ENCODE measurements at places on chromosomes 5 and 9.
A peak's percentile ranks its signal among the peaks of the same experiment; 100 is the strongest.

DNA sequence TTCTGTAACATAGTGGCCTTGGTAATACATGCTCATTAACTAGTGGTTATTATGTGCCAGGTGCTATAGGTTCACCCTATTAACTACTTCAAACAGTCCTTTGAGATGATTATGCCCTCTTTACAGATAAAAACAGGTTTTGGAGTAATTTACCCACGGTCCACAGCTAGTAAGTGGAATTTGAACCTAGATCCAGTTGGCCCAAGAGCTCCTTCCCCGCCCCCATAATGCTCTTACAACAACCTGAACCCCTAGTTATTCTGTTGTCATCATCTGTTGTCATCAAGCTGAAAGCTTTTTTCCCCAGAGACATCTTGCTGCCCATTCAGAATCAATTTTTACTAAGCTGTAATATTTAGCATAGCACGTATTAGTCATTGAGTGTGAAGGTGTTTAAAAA lies 23.2 kb downstream of the XPA start:
- DNase-seq = no peak

DNA sequence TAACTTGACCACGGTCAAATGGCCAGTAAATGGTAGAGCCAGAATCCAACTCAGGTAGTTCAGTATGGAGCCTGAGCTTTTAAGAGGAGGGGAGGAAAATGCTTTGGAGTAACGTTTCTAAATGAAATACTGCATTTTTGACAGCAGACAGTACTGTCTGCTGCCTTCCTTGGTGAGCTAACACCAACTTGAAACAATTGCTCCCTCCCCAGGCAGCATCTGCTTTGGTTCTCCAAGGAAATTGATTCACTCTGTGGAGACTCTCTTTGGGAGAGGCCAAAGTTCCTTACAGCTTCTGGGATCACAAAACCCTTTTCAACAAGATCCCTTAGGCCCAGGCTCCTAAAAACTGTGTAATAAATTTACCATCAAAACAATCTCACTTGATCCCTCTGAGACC lies 75.2 kb upstream of the SSBP2 start:
- DNase-seq = no peak

- DNase-seq = no peak
These were observed 987 bp downstream of the FBXW5 start for GRCh38 chr9:136943291-136944211.

DNA sequence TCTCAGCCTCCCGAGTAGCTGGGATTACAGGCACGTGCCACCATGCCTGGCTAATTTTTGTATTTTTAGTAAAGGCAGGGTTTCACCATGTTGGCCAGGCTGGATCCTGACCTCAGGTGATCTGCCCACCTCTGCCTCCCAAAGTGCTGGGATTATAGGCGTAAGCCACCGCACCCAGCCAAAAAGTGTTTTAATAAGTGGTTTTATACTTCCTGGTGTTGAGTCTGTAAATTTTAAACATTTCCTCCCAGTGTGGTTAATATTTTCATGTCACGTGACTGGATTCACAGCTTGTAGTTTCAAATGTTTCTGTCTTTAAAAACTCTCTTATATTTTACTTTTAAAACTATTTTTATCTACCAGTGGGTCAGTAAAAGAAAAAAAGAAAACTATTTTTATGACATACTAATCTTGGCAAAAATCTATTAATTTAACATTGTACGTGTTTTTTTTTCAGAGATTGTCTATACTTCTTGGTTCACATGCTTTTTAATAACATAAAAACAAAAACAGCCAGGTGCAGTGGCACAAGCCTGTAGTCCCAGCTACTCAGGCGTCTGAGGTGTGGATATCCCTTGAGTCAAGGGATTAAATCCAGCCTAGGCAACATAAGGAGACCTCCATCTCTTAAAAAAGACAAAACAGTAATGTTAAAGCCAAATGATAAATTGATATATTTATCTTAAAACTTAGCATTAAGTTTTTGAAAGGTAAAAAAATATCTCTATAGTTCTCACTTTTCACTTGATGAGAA lies 117.1 kb downstream of the DMXL1 start:
- no peak for DNase-seq

GRCh38 chr9:137733429-137733828 lies 114.6 kb downstream of the EHMT1 start:
- DNase-seq = no peak

GRCh38 chr9:107480386-107480789 lies 9.2 kb downstream of the KLF4 start:
- no peak for DNase-seq

- no peak for DNase-seq
These were observed 52.2 kb downstream of the ZCCHC7 start for GRCh38 chr9:37172557-37172956.

- peak; percentile 94 for DNase-seq
These were observed 61.8 kb downstream of the SPATA31C2 start for GRCh38 chr9:88076286-88077070.

All from left hindlimb (tissue), 1 donor.